Activated CD8-positive, alpha-beta memory T cell treated with anti-CD3 and anti-CD28 coated beads, Interleukin-2, amount 10 ng/mL, durations not matched to agents 7 days and 5 days (primary cell): ENCODE measurements at places on chromosomes 7 and 10. TPM values are rescaled to one million over a fixed set of nuclear protein-coding genes. Genes with fewer than 3 reads are reported as not detected.

- no peak for DNase-seq
- no peaks in the 10 kb centered on the region for H3K27me3 ChIP-seq
- no peak overlapping the region for H3K4me3 ChIP-seq
- no peaks in the 10 kb centered on the region for H3K4me1 ChIP-seq
- no peak overlapping the region for H3K27ac ChIP-seq
- H3K36me3 ChIP-seq = peaks cover 4% of the 10 kb centered on the region
Measured at GRCh38 chr7:102456327-102456726, 8.3 kb downstream of the ALKBH4 start.

DNA sequence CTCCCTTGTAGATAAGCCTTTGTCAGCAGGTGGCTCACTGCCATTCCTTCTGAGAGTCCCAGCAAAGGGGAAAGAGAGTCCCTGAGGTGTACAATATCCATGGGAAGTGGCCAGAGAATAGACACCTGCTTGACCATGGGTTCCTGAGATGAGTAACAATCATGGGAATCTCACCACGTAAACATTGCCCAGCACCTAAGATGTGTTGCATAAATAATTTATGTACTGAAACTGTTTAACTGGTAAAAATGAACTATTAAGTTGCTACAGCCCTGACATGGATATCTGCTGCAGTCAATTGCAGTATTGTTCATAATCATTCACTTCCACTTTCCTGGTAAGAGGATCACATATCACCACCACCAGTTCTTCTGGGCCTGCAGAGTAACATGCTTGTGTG lies 123.8 kb upstream of the INHBA start:
- no peak for DNase-seq
- H3K4me3 ChIP-seq = no peak overlapping the region
- no peaks in the 10 kb centered on the region for H3K4me1 ChIP-seq
- no peak overlapping the region for H3K27ac ChIP-seq
- H3K36me3 ChIP-seq = peaks cover 2% of the 10 kb centered on the region

GRCh38 chr10:70283445-70284399 lies at the start of gene NPFFR1:
TSS of gene NPFFR1 (minus strand) at chr10:70284004. CDS start at chr10:70283676, 328 bp downstream.
- H3K4me3 ChIP-seq = no peak within 1 kb of the TSS
- no peak for DNase-seq
- H3K27me3 ChIP-seq = peaks cover 76% of the 10 kb centered on the region
- H3K4me1 ChIP-seq = no peaks in the 10 kb centered on the region
- H3K27ac ChIP-seq = no peak within 1 kb of the TSS
- H3K36me3 ChIP-seq = peaks cover 3% of the 10 kb centered on the region

- no peaks in the 10 kb centered on the region for H3K36me3 ChIP-seq
- H3K27ac ChIP-seq = no peak overlapping the region
- H3K4me3 ChIP-seq = no peak overlapping the region
Measured at GRCh38 chr7:50626286-50626685, 61.1 kb upstream of the DDC start.

Gene ITIH5
- total RNA-seq = not detected

Gene CYP2C9
- total RNA-seq = not detected
